ENCODE measurements at places on chromosomes 1 and 21.

DNA sequence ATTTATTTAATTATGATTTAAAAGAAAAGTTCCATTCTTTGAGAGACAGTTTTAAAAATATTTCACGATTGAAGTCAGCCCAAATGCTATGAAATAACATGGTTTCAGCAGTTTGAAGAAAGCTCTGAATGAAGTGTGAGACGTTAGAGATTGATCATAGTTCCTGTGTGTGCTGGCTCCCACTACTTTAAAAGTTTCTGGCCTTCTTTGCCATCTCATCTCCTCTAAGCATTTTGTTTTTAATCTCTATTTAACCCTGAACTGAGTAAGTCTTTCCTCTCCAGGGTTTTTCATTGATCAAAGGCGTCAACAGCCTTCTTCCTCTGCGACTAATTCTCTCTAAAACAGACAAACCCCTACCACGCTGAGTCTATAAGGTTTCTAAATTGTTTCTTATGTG lies 225.3 kb upstream of the B3GALT2 start:
- no peak for DNase-seq

DNA sequence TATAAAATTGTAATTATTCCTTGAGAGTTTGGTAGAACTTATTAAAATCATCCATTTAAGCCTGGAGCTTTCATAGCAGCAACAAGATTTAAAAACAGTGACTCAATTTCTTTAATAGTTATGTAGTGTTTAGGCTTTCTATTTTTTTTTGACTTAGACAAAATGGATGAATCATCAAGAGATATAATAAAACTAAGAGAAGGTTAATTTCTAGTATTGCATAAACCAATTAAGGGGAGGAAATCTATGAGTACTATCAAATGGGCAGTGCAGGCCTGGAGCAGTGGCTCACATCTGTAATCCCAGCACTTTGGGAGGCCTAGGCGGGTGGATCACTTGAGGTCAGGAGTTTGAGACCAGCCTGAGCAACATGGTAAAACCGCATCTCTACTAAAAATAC lies 416.3 kb upstream of the USP24 start:
- no peak for DNase-seq

- DNase-seq, result no peak
These were observed 19.1 kb downstream of the ZCCHC17 start for GRCh38 chr1:31315902-31316301.

DNA sequence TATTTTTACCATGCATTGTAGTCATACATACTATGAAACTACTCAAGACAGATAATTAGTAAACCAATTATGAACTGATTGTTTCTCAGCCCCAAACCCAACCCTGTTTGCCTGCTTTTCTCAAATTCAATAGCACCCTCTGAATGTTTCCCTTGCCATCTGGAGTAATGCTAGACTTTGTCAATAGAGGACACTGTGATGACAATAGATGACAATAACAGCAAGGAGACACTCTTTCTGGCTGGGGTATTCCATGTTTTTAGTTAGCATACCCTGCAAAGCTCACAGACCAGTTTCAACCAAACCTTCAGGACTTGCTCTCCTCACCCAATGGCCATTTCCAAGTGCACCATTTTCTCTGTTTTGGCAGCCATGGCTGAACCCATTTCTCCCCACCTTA lies 108.5 kb upstream of the LRRC7 start:
- no peak for DNase-seq

DNA sequence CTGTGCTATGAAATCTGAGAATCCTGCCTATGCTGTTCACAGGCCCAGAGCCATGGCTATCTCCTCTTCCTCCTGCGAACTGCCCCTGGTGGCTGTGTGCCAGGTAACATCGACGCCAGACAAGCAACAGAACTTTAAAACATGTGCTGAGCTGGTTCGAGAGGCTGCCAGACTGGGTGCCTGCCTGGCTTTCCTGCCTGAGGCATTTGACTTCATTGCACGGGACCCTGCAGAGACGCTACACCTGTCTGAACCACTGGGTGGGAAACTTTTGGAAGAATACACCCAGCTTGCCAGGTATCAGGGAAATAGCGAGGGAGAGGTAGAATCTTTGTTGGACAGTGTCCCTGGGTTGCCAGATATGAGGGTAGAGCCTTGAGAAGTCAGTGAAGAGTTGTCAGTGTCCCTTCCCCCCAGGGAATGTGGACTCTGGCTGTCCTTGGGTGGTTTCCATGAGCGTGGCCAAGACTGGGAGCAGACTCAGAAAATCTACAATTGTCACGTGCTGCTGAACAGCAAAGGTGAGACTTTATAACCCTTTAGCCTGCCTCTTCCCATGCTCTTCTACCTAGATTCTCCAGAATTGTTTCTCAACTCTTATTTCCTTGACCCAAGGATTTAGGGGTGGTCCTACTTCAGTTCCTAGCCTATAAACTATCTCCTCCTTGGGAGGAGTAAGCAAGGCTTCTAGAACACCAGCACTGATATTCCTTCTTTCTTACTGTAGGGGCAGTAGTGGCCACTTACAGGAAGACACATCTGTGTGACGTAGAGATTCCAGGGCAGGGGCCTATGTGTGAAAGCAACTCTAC lies 1.4 kb downstream of the NIT1 start:
- no peak for DNase-seq

DNA sequence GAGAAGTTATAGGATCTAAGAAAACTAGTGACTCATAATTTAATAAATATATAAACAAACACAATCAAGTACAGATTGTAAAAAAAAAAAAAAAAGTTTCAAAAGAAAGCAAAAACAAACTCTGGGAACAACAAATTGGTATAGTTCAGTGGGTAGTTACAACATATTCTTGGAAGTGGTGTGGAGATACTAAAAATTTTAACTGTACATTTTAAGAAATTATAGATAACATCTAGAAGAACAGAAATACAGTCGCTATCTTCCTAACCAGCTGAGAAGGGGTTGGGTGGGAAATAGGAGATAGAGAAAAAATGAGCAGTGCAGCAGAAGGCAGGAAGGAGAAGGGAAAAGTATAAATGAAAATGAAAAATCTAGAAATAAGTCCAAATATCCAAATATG lies 70.5 kb downstream of the LRRC8C start:
- no peak for DNase-seq

DNA sequence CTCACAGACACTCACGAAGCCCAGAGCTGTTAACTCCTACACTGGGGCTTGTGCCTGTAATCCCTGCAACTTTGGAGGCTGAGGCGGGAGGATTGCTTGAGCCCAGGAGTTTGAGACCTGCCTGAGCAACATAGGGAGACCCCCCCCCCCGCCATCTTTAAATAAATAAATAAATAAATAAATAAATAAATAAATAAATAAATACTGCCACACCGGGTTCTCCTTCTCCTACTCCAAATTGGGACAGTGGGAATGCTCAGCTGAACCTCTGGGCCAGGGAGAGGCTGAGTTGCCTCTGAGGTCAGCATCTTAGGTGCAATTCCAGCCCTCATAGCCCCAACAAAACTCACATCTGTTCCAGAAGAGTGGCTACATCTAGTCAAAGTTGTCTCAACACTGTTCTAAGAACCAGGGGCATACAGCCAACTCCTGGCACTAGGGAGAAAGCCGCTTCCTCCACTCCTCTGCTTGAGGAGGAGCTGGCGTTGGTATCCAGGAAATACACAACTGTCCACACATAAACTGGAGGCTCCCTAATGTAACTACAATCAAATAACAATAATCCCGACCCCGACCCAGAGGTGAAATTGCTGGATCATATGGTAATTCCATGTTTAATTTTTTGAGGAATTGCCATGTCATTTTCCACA lies 27.0 kb downstream of the C1orf216 start:
- no peak for DNase-seq

- no peak for DNase-seq
These were observed 26.8 kb downstream of the EGLN1 start for GRCh38 chr1:231395076-231395997.

- DNase-seq, result no peak
These were observed 167.4 kb downstream of the TNFSF18 start for GRCh38 chr1:172883387-172883791.

- DNase-seq, result no peak
These were observed 217.5 kb downstream of the LRRIQ3 start for GRCh38 chr1:73980324-73981040.

DNA sequence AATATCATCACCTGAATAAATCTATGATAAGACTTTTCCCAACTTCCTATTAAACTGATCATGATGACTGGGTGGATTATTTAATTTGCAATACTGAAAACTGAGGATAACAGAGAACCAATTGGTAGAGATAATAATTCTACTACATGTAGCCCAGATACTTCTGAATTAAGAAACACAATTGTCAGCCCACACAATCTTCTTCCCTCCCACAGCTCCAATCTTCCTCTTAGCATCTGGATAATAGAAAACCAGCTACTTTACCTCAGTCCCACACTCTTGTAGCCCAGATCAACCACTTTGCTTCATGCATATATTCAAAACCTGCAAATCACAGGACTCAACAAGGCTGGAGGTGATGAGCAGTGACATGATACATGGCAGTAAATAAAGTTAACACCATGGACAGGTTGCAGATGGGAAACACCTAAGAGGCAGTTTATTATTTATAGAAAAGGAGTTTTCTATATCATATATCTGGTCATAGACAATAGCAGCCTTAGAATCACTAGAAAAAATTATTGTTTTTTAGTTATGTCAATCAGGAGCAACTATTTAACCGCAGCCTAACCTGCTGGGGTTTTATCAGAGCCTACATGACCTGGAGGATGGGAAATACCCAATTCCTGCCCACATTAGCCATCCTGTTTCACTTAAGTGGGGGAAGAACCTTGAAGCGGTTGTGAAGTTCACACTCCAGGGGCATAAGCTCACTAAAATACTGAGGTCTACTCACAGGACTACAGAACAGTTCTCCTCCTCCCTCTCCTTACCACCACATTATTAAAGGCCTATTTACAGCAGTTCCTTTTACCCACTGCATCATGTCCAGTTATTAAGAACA lies 16.7 kb downstream of the FRRS1 start:
- DNase-seq, result no peak

DNA sequence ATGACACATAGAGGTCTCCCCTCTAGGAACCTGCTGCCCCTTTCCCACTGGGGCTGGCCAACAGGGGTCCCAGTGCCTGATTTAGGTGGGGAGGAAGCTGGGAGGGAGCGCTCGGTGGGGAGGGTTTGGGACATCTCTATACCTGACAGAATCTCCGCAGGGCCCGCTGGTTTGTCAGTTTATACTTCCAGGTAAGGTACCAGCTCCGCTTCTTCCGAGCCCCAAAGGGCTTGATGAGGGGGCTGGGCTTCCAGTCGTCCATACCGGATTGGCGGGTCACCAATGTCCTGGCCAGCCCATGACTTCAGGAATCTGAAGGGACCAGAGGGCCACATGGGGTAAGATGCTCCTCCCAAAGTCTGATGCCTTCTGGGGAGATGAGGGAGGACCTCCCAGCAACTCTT lies 672 bp downstream of the POMGNT1 start:
- DNase-seq, result no peak

DNA sequence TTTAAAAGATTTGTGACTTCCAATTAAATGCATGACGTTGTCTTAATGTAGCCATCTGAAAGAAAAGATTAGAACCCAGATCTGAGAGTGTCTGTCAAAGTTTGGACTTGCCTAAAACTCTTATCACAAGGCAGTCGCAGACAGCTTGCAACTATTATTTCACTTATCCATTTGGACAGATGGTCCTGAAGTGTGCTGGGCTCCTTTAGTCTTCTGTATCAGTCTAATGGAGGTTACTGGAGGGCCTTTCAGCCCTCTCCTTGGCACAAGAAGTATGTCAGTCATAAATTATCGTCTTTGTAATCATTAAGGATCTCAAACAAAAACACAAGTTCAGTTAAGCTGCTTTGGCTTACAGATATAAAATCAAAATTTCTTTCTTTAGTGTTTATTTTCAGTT lies 15.5 kb downstream of the PROX1 start:
- no peak for DNase-seq

DNA sequence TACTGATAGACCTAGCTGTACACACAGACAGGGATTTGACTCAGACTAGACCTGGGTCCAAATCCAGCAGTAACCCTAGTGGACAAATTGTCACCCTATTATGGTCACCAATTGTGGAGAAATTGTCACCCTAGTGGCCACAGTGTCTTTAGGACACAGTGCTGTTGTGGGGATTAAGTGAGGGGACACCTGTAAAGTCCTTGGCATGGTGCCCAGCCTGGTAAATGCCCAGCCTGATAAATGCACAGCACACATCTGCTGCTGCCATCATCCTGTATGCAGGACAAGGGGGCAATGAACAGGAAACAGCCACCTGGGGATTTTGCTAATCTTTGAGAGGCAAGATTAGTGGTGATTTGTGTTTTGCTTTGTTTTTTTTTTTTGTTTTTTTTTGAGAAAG lies 2.3 kb downstream of the TMEM61 start:
- no peak for DNase-seq

DNA sequence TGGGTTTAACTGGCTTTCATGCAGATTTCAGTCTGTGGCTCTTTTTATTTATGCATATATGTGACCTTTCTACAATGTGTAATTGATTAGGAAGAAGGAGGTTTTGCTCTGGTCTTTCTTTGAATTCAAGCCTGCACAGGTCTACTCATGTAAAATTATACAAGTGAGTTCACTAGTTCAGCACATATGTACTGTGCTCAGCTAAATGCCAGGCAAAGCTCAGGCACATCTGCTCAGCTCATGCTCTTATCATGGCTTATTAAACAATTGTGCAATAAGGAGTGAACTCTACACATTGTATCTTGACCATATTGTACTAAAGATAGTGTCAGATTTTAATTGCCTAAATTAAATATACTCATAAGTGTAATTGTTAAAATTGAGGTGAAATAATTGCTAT lies 378.4 kb downstream of the ADGRL2 start:
- no peak for DNase-seq

GRCh38 chr1:246128494-246129069 lies 378.5 kb downstream of the SMYD3 start:
- no peak for DNase-seq

- no peak for DNase-seq
These were observed 20.3 kb upstream of the CA6 start for GRCh38 chr1:8925406-8925805.

GRCh38 chr1:45328680-45329079 lies 2.0 kb downstream of the HPDL start:
- no peak for DNase-seq

DNA sequence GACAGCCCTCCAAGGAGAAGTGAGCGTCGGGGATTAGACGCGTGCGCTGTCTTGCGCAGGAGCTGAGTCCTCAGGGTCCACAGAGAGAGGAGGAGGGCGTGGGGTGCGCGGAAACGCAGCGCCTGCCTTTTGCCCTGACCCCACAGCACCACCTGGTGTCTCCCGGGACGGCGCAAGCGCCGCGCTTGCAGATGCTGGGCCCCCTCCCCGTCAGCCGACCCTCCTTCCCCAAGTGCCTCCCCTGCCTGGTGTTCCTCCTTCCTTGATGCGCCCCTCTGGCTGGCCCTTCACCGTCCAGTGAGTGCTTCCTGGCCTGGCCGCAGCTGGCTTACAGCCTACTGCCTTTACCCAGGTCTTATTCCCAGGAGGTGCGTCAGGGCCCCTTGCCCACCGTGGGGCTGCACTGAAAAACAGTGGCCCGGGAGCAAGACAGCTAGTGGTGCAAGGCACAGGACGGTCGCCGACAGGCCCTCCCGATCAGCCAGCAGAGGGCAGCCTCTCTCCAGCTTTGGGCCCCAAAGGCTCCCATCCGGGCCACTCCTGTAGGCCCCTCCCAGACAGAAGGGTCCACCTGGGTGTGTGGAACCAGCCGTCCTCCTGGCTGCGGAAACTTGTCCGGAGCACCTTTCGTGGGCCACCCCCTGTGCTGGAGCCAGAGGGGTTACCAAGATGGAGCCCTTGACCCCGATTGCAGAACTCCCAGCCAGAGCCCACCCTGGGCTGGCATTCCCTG lies 12.9 kb upstream of the PHLDA3 start:
- DNase-seq, result peak; percentile 91

Measured in stimulated activated effector memory CD8-positive, alpha-beta T cell treated with anti-CD3 and anti-CD28 coated beads, Interleukin-12 subunit alpha, Interleukin-12 subunit beta, amount 100 ng/mL, for 72 hours (primary cell).